NCI-H526 (cell line): ENCODE measurements at places on chromosomes 5 and 9.
A peak's percentile ranks its signal among the peaks of the same experiment; 100 is the strongest.

- peak; percentile 38 for DNase-seq
Measured at GRCh38 chr5:102794677-102795331, 39.7 kb downstream of the PAM start.

DNA sequence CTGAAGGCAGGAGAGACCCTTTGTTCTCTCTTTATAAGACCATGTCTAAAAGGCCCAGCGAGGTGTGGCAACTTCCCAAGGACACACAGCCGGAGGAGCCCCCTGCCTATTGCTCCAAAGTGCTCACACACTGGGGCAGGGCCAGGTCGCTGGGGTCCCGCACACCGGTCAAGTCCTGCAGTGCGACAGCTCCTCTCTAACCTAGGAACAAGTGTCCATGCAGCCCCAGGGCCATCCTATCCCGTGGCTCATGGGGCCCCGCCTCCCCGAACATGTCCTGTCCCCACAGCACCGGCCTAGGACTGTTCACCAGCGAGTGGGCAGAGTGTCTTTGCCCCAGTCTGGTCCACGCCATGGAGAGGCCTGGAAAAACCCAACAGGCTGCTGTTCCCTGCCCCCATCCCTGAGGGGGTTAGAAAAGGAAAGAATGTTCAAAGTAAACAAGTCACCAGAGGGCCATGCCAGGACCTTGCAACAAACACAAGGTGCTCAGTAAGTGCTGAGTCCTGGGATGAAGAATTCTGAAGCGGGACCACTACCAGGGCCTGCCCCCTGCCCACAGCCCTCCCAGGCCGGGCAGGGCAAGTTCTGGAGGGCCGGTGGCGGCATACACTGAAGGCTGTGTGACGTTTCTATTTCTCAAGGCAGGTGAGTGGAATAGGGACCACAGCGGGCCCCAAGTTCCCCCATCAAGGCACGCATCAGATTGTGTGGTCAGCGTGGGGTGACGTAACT, 938 bp downstream of the NINJ1 start:
- no peak for DNase-seq

DNA sequence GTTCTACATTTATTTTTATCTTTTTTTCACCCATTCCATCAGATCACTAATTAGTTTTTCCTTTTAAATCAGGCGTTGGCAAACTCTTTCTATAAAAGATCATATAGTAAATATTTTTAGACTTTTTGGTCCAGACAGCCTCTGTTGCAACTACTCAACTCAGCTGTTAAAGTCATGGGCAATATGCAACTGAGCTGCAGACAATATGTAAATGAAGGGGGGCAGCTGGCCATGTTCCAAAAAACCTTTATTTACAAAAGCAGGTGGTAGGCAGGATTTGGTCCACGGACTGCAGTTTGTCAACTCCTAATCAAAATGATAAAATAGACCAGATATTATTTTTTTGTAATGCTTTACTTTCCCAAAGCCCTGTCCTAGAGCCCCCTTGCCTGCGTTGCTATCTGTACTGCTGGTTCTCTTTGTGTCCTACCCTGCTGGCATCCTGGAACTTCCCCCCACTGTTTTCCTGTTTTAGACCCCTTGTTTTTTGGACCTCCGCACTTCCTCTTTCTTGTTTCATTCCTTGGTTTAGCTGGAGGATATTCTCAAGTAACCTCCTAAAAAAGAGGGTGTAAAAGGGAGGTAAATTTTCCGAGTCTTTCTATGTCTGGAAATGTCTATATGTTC, 24.7 kb upstream of the TNFSF8 start:
- DNase-seq = peak; percentile 31

DNA sequence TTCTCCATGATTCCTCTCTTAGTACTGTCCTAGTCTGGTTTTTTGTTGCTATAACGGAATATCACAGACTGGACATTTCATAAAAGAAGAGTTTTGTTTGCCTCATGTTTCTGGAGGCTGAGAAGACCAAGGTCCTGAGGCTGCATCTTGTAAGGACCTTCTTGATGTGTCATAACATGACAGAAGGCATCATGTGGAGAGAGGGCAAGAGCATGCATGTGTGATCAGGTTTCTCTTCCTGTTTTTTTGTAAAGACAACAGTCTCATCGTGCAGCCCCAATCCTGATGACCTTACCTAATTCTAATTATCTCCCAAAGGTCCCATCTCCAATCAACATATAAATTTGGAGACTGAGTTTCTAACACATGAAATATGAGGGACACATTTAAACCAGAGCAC, 108.4 kb downstream of the MSX2 start:
- no peak for DNase-seq

DNA sequence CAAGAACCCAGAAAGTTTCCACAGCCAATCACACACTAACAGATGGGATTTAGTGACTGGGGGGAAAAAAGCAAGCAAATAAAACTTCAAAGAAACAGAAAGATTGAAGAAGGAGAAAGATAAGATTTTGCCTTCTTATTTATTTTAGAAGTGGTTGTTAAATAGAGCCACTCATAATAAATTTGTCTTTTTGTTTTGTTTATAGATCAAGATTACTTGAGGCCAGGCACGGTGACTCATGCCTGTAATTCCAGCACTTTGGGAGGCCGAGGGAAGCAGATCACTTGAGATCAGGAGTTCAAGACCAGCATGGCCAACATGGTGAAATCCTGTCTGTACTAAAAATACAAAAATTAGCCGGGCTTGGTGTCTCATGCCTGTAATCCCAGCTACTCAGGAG, 94.9 kb upstream of the RANBP3L start:
- no peak for DNase-seq

GRCh38 chr5:125746917-125747316, 676.3 kb upstream of the GRAMD2B start:
- no peak for DNase-seq

DNA sequence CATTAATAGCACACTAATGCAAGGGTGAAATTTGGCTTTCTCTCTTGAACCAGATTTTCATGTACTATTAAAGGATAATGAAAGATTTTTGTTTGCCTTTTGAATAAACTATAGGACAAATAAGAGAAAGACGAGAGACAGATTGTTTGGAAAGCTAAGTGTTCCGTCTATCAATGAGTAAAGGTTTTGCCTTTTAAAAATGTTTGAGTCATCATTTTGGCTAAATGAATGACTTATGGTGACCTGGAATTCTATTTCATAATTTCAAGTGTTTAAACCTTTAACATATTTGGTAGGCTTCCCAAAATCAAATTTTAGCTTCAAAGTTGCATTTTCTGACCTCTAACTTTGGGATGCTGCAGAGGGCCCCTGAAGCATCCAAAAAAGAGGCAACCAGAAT, 145.2 kb downstream of the SLC25A46 start:
- DNase-seq = no peak

- DNase-seq = no peak
Measured at GRCh38 chr5:169831331-169831730, 149.0 kb downstream of the INSYN2B start.

DNA sequence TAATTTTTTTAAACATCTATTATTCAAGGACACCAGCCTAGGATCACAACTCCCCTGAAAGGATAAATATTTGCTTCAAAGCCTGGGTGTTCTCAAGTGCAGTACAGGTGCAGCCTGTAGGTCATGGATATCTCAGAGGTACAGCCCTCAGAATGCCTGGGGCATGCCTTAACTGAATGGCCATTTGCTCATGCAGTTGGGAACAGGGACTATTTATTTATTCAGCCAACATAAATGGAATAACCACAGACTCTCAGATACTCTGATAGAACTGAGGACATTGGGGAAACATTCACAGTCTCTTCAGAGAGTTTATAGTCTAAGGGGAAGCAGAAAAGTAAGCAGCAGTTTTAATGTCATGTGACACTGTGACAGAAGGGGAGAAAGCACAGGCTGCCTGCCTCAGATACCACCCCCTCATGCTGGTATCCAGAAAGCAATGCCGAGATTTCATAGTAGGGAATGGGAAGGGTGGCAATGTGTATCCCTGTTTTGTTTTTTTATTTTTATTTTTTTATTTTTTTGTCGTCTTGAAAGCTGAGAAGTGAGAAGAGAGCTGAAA, 112.6 kb downstream of the MACIR start:
- DNase-seq = no peak

GRCh38 chr5:20033881-20034280, 45.9 kb upstream of the CDH18 start:
- no peak for DNase-seq

- DNase-seq = no peak
Measured at GRCh38 chr5:162037431-162037830, 30.1 kb upstream of the GABRG2 start.

GRCh38 chr9:136258786-136259516, 13.3 kb upstream of the QSOX2 start:
- DNase-seq = no peak

- no peak for DNase-seq
Measured at GRCh38 chr5:6134281-6134680, 244.1 kb downstream of the MED10 start.

DNA sequence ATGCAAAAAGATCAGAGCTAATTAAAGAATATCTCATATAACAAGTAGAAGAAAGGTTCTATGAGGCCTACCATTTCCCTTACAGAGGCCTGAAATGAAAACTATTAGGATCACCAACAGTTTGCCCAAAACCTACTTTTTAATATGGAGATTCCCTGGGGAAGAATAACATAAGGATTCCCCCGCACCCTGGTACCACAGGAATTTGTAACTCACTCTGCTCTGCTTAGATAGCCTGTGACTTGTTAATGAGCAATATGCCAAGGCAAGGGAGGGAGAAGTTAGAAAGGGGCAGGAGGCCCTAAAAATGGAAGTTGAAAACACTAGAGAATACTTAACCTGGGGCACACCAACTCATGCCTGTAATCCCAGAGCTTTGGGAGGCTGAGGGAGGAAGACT, 107.0 kb downstream of the CDH6 start:
- no peak for DNase-seq

DNA sequence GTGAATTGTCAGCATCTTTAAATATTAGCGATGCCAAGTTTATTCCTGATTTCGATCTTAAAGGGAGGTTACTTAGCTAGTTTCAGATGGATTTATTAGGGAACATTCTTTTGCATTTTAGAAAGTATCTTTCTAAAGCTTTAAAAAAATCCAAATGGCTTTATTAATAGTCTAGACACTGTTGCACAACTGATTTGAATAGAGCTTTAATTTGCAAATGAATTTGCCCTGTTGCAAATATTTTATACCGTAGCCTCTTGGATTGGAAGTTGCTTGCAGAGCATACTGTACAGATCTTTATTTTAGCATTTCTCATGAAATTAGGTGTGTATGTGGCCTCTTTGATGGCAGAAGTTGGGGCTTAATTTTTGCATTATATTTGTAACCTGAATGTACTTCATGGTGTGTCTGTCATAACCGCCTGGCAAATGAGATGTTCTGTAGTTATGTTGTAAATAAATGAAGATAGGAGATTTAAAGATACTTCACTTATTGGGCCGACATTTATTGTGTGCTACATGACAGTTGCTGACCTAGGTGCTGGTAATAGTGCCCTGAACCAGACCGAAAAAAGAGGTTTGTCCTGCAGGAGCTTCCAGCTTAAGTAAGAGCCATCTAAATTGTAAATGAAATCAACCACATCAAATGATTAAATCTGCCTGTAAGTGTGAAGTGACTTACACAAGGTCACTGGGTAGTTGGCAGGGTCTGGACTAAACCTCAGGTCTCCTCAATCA, 1.8 kb downstream of the TCERG1 start:
- no peak for DNase-seq

DNA sequence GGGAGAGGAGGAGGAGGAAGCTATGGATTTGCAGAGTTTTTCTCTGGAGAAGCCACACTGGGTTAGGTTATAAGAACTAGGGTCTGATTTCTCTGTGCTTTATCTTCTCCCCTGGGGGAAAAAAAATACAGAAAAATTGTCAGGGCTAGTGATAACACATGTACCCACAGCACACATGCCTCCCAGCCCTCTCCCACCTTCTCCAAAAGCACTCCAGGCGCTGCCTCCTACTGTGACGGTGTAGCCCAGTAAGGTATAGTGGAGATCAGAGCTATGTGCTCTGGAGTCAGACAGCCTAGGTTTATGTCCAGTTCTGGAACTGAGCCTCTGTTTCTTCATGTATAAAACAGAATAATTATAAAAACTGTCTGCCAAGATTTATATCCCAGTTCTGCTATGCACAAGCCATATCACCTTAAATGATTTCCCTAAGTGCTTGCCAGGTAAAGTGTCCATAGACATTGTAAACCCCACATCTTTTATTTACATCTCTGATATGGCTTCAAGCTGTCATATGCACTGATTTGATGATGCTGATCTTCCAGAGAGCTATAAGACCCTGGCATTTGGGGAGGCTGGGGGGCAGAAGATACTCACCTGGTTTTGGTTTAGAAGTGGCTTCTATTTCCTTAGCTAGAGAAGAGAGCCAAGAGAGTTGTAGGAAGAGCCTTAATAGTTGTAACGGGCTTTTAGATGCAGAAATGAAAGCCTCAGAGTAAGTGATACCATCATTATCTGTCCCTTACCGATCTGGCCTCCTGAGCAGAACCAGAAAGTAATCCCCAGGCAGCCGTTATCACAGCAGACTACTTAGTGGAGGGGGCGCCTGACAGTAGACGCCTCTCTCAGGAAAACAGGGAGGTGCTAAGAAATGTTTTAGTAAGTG, 7.6 kb downstream of the SLC1A3 start:
- no peak for DNase-seq

DNA sequence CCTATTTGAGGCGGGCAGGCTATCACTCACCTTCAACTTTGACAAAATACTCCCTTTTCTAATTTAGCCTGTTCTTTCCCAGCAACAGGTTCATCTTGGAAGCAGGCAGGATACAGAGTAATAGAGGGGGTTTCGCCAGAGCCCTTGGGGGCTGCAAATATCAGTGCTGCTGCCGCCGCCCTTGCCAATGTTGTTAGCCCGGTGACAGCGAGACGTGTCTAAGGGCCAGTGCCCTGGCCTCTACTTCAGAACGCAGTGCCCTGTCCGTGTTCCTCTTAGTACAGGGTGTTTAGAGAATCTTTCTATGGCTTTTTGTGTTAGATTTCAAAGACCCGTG, 703 bp downstream of the FAM120AOS start:
- DNase-seq = no peak

GRCh38 chr5:169281625-169282024, 19.3 kb downstream of the SLIT3 start:
- no peak for DNase-seq

DNA sequence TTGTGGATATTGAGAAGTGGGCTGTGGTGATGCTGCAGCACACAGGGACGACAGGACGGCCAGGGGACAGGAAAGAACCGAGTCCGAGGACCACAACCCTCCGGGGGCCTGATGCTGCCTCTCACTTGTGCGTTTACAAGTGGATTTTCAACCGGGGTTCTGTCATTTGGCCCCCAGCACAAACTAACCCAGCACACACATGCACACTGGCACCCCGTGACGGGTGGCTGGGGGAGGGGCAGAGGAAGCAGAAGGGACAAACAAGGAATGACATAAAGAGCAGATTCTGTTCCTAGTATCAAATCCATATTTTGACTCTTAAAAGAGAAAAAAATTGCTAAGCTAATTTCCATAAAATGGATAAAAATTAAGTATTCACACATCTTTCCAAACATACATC, 18.3 kb upstream of the ZFYVE16 start:
- no peak for DNase-seq
